ENCODE measurements at places on chromosomes 4 and X.

- no peak for DNase-seq
- H3K4me3 ChIP-seq = no peak overlapping the region
- peaks cover 9% of the 10 kb centered on the region for H3K36me3 ChIP-seq
Measured at GRCh38 chr4:4437798-4438470, 51.0 kb downstream of the NSG1 start.

GRCh38 chrX:131862321-131862720 lies 160.8 kb upstream of the STK26 start:
- DNase-seq = no peak
- no peak overlapping the region for H3K27ac ChIP-seq
- H3K4me3 ChIP-seq = no peak overlapping the region
- H3K4me1 ChIP-seq = no peaks in the 10 kb centered on the region
- no peaks in the 10 kb centered on the region for H3K27me3 ChIP-seq
- no peaks in the 10 kb centered on the region for H3K36me3 ChIP-seq

- H3K36me3 ChIP-seq = no peaks in the 10 kb centered on the region
- no peak for DNase-seq
- no peaks in the 10 kb centered on the region for H3K4me1 ChIP-seq
- H3K4me3 ChIP-seq = no peak overlapping the region
- H3K27ac ChIP-seq = no peak overlapping the region
Measured at GRCh38 chr4:173002830-173003561, 165.6 kb upstream of the GALNT7 start.

DNA sequence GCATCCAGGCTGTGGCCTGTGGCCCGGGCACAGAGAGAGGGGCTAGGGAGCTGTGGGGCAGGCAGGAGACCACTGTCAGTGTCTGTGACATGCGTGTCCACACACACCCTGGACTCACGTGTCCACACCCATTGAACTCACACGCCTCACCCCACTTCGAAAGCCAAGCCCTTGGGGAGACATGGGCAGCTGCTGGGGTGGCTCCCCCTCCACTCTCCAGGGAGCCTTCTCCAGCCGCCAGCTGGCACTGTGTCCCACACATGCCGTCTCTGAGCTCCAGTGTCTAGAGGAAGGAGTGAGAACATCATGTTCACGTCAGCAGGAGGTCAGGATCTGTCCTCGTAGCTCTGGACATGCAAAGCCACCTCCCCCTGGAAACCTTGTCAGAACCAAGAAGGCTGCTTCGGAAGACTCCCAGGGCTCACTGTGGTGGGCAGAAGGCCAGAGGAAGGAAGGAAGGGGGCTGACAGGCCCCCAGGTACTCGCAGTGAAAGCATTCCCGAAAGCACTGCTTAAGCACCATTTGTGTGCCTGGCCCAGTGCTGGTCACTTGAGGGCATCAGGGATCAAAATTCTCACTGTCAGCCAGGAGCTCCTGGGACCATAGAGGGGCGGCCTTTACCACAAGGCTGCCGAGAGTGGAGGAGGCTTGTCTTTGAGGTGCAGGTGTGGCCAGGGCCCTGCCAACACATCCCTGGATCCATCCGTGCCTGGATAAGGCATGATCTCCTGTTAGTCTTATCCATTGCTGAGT lies 61.4 kb downstream of the HTRA3 start:
- H3K27me3 ChIP-seq = no peaks in the 10 kb centered on the region
- no peak overlapping the region for H3K27ac ChIP-seq

- no peak overlapping the region for H3K27ac ChIP-seq
- H3K4me3 ChIP-seq = no peak overlapping the region
- H3K27me3 ChIP-seq = no peaks in the 10 kb centered on the region
Measured at GRCh38 chr4:13728761-13729160, 101.2 kb upstream of the BOD1L1 start.
